H7 (cell line): ENCODE measurements at places on chromosomes 11 and 22. TPM values are rescaled to one million over a fixed set of nuclear protein-coding genes. Genes with fewer than 3 reads are reported as not detected.

KCNE3 gene
- 26.7 and 27.5 TPM in 2 replicates for total RNA-seq

FXYD2 gene
- 0.07 and 0.66 TPM in 2 replicates for total RNA-seq

MMP10 gene
- total RNA-seq: not detected in 2 replicates

OR51B4 gene
- not detected in 2 replicates for total RNA-seq

MMP12 gene
- total RNA-seq: not detected in 2 replicates

RAB38 gene
- total RNA-seq: 17.0 and 20.4 TPM in 2 replicates

OR5AP2 gene
- total RNA-seq: not detected in 2 replicates

PHLDA2 gene
- 5.1 and 13.1 TPM in 2 replicates for total RNA-seq
